ENCODE measurements at places on chromosomes 6 and 20. TPM values are rescaled to one million over a fixed set of nuclear protein-coding genes. Genes with fewer than 3 reads are reported as not detected.
A peak's percentile ranks its signal among the peaks of the same experiment; 100 is the strongest.

GRCh38 chr6:31597006-31597405 is 4.2 kb upstream of the NCR3 start:
- H3K27ac ChIP-seq = no peak overlapping the region
- H3K36me3 ChIP-seq = no peaks in the 10 kb centered on the region
- DNase-seq = peak; percentile 45
- H3K4me3 ChIP-seq = no peak overlapping the region

DNA sequence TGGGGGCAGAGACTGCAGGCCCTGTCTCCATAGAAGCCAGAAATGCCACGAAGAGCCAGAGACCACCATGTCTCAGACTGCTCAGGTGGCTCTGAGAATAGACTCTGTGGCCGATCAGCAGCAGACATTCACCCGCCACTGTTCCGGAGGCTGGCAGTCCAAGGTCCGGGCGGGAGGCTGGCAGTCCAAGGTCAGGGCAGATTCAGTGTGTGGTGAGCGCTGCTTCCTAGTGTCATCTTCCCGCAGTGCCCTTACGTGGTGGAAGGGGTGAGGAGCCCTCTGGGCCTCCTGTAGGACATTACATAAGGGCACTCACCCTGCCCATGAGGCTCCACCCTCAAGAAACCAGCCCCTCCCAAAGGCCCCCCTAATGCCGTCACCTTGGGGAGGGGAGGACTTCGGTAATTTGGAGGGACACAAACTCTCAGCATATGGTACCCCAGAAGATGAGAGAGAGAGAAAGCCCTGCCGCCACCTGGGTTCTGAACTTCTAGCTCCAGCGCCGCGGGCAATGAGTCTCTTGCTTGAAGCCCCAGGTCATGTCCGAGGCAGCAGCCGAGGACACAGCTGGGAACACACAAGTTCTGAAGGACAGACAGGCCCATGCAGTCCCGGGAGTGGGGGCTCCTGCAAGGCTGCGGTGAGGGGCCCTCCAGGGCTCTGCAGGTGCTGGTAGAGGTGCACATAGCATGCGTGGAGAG is 36.4 kb downstream of the DACT2 start:
- H3K4me3 ChIP-seq = no peak overlapping the region
- no peak for DNase-seq
- H3K27me3 ChIP-seq = peaks cover 62% of the 10 kb centered on the region
- no peaks in the 10 kb centered on the region for H3K4me1 ChIP-seq

The GNAS gene
- total RNA-seq = 1,324 TPM

- no peak for DNase-seq
- peak overlapping the region; percentile 94 for H3K27ac ChIP-seq
- peaks cover 27% of the 10 kb centered on the region for H3K4me1 ChIP-seq
- no peaks in the 10 kb centered on the region for H3K27me3 ChIP-seq
These were observed 1.1 kb downstream of the PERP start for GRCh38 chr6:138105880-138106664.

GRCh38 chr20:47857569-47858464 is 72.5 kb upstream of the SULF2 start:
- H3K27me3 ChIP-seq = peaks cover 2% of the 10 kb centered on the region
- H3K36me3 ChIP-seq = no peaks in the 10 kb centered on the region
- H3K4me3 ChIP-seq = no peak overlapping the region
- DNase-seq = no peak
- H3K4me1 ChIP-seq = peaks cover 30% of the 10 kb centered on the region

The TENT5A gene
- 17.4 TPM for total RNA-seq

GRCh38 chr6:165726965-165727381 is 63.9 kb upstream of the PDE10A start:
- H3K27me3 ChIP-seq = no peaks in the 10 kb centered on the region
- no peak overlapping the region for H3K27ac ChIP-seq
- H3K4me3 ChIP-seq = no peak overlapping the region
- DNase-seq = no peak
- H3K36me3 ChIP-seq = no peaks in the 10 kb centered on the region

DNA sequence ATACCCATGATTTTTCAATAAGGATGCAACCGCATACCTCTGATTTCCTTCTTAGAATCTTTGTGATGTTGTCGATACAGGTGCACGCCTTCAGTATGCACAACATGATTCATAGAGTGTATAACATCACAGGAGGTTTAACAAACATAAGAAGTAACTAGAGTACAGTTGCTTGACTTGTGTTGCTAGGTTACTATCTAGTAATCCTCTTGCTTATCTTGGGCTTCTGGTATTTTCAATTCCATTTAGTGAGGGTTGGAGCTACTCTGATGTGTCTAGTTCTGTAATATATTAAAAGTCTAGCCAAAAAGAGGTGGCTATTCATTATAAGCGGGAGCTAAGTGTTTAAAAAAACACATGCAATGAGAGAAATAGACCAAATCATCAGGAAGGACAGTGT is 85.5 kb upstream of the TENT5A start:
- peak overlapping the region; percentile 27 for H3K27ac ChIP-seq
- H3K27me3 ChIP-seq = no peaks in the 10 kb centered on the region
- DNase-seq = peak; percentile 26
- H3K4me1 ChIP-seq = peaks cover 39% of the 10 kb centered on the region
- H3K36me3 ChIP-seq = peaks cover 4% of the 10 kb centered on the region

DNA sequence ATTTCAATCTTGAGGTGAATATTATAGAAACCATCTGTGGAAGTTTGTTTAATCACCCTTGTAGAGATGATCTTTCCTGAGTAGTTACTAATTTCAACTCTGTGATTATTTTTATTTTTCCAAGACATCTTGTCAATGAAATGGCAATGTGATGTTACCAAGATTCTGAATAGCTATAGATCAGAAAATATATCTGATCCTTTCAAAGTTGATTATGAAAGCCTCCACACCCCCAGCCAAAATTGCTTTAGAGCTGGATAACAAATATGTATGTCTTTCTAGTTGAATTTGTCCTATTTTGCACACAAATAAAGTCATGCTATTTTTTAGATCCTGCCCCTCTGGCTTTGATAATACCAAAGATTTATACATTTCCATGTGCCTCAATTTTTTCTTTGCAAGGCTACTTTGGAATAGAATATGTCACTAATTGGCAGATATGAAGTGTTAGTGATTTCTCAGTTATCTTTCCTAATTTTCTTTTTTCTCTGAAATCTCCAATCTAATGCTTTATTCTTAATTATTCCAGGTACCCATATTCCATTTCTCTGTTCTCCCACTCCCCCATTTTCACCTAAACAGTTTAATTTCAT is 5.0 kb downstream of the SIM1 start:
- peaks cover 8% of the 10 kb centered on the region for H3K4me1 ChIP-seq
- DNase-seq = no peak
- no peak overlapping the region for H3K27ac ChIP-seq
- H3K4me3 ChIP-seq = no peak overlapping the region
- no peaks in the 10 kb centered on the region for H3K27me3 ChIP-seq

The TFAP2A gene
- total RNA-seq = 77.0 TPM

DNA sequence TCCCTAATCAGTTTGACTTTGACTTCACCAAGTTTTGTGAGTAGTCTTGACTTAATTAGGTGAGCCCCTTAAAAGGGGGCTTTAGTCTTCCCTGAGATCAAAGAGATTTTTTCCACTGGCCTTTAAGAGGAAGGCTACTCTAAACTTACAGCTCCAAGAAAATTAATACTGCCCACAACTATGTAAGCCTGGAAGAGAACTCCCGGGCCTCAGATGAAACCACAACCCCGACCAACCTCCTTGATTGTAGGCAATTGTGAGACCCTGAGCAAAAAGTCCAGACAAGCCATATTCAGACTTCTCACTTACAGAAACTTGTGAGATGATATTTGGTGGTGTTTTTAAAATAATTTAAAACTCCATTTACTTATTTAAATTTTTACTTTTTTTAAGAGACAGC is 18.1 kb downstream of the SNX3 start:
- H3K4me3 ChIP-seq = no peak overlapping the region
- DNase-seq = no peak
- no peaks in the 10 kb centered on the region for H3K27me3 ChIP-seq

The LRRN4 gene
- total RNA-seq = 2.6 TPM

The DDX43 gene
- 11.4 TPM for total RNA-seq

- no peaks in the 10 kb centered on the region for H3K27me3 ChIP-seq
- peaks cover 53% of the 10 kb centered on the region for H3K4me1 ChIP-seq
- peak within 1 kb of the TSS; percentile 18 for H3K27ac ChIP-seq
- peaks cover 80% of the 10 kb centered on the region for H3K36me3 ChIP-seq
- H3K4me3 ChIP-seq = peak within 1 kb of the TSS; percentile 42
- DNase-seq = no peak
These were observed at the start of gene APOM for GRCh38 chr6:31655349-31656237. Gene APOM (plus strand): TSS chr6:31655894. CDS start chr6:31655967, 73 bp downstream.

- no peaks in the 10 kb centered on the region for H3K4me1 ChIP-seq
- no peak overlapping the region for H3K27ac ChIP-seq
- H3K4me3 ChIP-seq = no peak overlapping the region
- no peaks in the 10 kb centered on the region for H3K27me3 ChIP-seq
- no peak for DNase-seq
- no peaks in the 10 kb centered on the region for H3K36me3 ChIP-seq
These were observed 165.1 kb downstream of the RALGAPA2 start for GRCh38 chr20:20547221-20547875.

The CPNE5 gene
- total RNA-seq = not detected

GRCh38 chr6:169723200-169723909 is 945 bp downstream of the PHF10 start:
- H3K4me1 ChIP-seq = peaks cover 37% of the 10 kb centered on the region
- DNase-seq = peak; percentile 63
- peak overlapping the region; percentile 98 for H3K4me3 ChIP-seq
- H3K27ac ChIP-seq = peak overlapping the region; percentile 95
- H3K27me3 ChIP-seq = no peaks in the 10 kb centered on the region
- H3K36me3 ChIP-seq = peaks cover 36% of the 10 kb centered on the region

DNA sequence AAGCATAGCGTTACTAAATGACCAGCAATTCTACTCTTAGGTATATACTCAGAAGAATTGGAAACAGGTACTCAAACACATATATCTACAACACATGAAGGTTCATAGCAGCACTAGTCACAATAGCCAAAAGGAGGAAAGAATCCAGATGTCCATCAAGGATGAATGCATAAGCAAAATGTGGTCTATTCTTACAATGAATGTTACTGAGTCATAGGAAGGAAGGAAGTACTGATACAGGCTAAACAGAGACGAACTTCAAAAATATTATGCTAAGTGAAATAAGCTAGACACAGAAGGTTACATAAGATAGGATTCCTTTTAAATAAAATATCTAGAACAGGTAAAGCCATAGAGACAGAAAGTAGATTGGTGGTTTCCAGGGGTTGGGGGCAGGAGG is 93.5 kb downstream of the MAP3K7 start:
- H3K27me3 ChIP-seq = no peaks in the 10 kb centered on the region
- DNase-seq = no peak
- no peaks in the 10 kb centered on the region for H3K4me1 ChIP-seq
- no peak overlapping the region for H3K27ac ChIP-seq

DNA sequence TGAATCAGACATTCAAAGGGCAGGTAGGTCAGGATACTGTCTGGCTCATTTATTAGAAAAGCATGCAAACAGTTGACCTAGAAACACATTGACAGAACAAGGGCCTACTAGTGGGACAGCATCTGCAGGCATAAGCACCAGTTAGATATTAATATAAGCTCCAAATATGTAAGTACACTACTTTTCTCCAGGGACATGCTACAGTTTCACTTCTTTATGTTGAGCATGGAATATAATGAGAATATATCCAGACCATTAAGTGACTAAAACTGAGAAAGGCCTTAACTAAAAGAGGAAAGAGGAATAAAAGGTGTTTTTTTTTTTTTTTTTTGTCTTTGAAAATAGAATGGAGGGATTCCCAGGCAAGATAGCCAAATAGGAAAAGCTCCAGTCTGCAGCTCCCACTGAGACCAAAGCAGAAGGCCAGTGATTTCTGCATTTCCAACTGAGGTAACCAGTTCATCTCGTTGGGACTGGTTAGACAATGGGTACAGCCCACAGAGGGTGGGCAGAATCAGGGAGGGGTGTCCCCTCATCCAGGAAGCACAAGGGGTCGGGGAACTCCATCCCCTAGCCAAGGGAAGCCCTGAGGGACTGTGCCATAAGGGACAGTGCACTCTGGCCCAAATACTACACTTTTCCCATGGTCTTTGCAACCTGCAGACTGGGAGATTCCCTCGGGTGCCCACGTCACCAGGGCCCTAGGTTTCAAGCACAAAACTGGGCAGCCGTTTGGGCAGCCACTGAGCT is 251.6 kb downstream of the PHF3 start:
- no peak overlapping the region for H3K27ac ChIP-seq
- peaks cover 31% of the 10 kb centered on the region for H3K27me3 ChIP-seq
- no peak for DNase-seq
- no peak overlapping the region for H3K4me3 ChIP-seq

The SLC35D3 gene
- total RNA-seq = not detected
